Activated CD4-positive, alpha-beta T cell treated with anti-CD3 and anti-CD28 coated beads, Interleukin-2, amount 50 U/mL, for 16 hours (primary cell): ENCODE measurements at places on chromosomes 4 and X.
A peak's percentile ranks its signal among the peaks of the same experiment; 100 is the strongest.

- no peak for DNase-seq
These were observed 40.4 kb downstream of the UNC5C start for GRCh38 chr4:95508421-95508820.

DNA sequence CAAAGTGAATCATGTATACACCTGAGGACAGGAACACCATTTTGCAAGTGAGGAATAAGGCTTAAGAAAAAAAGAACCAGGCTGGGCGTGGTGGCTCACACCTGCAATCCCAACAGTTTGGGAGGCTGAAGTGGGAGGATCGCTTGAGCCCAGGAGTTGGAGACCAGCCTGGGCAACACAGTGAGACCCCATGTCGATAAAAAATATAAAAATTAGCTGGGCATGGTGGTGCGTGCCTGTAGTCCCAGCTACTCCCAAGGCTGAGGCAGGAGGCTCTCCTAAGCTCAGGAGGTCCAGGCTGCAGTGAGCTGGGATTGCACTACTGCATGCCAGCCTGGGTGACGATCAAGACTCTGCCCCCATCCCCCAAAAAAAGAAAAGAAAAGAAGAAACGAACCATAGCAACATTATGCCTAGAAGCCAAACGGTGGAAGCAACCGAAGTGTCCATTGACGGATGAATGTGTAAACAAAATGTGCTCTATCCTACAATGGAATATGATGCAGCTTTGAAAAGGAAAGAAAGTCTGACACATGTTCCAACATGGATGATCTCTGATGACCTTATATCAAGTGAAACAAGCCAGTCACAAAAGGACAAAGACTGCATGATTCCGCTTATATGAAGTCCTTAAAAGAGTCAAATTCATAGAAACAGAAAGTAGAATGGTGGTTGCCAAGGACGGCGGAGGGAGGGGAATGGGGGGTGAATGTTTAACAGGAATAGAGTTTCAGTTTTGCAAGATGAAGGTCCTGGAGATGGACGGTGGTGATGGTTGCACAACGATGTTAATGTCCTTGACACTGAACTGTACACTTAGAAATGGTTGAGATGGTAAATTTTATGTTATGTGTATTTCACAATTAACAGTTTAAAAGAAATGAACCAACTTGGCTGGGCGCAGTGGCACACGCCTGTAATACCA lies 8.6 kb upstream of the KIAA0232 start:
- DNase-seq: no peak

DNA sequence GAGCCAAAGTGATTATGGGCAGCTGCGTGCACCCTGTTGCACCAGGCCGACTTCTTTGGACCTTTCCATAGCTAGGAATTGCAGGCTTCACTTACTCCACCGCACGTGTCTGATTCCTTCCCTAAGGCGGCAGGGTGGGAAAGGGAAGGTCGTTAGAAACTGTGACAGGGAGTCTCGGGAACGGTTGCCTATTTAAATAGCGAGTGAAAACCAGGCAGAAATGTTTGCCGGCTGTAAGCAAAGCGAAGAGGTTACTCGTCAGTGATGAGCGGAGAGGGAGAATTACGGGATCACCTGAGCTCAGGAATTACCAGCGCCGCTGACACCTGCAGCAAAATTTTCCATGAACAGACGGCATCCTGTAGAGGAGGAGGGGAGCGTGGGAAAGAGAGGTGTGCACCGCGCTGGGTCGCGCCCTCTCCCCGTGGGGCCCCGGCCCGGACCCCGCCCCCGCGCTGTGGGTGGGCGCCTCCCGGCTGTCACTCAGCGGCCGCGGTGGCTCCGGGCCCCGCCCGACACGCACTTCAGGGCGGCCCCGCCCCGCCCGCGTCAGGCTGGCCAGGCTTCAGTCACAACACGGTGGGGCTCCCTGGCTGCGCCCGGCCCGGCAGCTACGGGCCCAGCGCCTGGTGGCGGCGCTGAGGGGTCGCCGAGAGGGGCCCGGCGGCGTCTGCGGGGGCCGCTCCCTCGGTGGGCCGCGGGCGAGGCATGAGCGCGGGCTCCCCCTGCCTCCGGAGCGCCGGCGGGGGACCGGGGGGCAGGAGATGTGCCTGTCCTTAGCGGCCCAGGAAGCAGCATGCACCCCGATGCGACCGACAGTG lies at the start of gene SNX25:
SNX25 (plus strand) TSS at position 568 of the 821 bp plus-strand sequence; CDS start at position 797, 229 bp downstream.
- DNase-seq: peak; percentile 91

DNA sequence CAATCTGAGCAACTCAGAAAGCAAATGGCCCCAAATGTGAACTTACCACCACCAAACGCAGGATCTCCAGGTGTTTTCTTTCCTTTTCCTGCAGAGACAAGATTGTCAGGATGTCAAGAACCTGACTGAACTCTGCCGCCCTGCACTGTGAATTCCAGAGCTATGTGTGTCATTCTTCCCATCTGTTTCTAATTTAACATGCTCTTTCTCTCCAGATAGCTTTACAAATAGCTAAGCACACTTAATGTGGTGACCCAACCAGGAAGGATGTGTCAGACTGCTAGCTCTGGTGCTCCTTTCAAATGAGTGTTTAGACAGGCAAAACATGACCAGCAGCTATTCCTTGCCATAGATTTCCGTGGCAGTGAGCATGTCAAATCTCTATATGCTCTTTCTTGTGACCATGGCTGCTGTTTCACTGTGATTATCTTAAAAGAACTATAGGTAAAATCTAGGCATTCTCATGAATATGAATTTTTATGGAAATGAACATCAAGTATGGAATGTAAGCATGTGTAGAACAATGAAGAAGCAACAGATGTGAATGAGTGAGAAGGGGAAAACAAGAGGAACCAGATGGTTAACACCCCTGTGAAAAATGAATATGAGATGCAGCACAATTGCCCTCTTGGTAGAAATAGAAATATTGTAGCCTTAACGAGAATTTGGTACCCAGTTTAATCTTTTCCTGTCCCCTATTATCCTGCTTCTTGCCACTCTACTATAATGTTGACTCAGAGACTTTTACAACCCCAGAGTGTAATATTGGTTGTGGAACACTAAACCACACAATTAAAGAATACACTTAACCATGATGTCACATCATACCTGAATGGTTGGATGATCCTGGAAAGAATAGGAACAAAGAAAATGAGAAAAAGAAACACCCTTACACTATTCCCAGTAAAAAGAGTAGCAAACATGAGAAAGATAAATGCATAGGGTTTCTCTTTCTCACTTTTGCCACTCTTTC lies 247.8 kb upstream of the DKK2 start:
- no peak for DNase-seq

- DNase-seq: no peak
These were observed 14.7 kb downstream of the TMEM165 start for GRCh38 chr4:55410431-55410830.

GRCh38 chr4:23040539-23040938 lies 347.8 kb downstream of the GBA3 start:
- no peak for DNase-seq

GRCh38 chr4:17490575-17491059 lies 21.3 kb downstream of the QDPR start:
- DNase-seq: no peak

DNA sequence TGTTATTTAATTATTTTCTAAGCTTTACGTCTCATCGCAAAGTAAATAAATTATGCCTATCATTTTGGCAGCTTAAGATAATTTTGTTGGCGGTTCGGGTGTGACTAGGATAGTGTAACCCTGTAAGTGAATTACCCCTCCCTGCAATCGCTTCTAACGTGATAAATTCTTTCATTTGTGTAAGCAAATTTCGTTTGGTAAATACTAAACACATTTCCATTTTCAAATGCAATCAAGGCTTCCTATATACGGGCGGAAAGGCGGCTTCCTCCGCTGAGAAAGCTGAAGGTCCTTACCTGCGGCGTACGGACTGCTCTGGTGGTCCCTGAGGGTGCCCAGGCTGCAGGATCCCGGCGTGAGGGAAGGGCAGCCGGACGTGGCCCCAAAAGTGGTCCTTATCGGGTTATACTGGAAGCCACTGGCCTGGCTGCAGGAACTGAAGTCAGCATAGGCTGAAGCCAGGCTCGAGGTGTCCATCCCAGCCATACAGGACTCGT lies 403 bp downstream of the PHOX2B start:
- DNase-seq: no peak

- peak; percentile 66 for DNase-seq
These were observed 24.0 kb downstream of the HAND2 start for GRCh38 chr4:173505924-173506518.

GRCh38 chrX:7146703-7147412 lies 654 bp upstream of the STS start:
- peak; percentile 33 for DNase-seq

DNA sequence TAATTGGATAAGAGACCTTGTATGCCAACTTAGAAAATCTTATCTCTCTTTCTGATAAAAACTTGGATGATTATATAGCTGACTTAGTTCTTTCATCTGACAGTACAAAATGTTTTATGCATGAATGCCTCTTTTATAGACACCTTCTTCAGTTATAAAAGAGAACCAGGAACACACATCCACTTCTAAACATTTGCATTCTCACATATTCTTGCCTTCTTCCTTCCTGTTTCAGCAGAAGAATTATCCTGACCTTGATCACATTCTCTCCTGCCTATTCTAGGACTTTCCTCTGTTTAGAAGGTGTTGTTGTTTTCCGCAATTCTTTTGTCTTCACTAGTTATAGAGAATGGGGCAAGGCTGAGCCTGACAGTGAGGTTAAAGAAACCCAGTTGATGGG lies 80.9 kb downstream of the LARP7 start:
- DNase-seq: no peak

DNA sequence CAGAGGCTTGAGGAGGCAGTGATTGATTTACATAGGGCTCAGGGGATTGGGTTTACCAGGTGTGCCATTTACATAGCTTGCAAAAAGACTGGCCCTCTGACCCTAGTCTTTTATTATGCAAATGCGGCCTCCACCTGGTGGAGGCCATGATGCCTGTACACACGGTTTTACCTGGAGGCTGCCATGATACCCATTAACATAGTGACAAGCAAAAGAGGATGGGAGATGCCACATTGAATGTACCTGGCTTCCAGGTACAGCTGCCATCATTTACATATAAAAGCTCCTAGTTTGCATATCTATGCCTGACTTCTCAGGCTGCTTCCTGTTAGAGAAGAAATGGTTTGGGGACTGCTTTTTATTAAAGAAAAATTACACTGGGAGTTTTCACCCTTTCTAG lies 72.0 kb downstream of the NEXMIF start:
- no peak for DNase-seq

DNA sequence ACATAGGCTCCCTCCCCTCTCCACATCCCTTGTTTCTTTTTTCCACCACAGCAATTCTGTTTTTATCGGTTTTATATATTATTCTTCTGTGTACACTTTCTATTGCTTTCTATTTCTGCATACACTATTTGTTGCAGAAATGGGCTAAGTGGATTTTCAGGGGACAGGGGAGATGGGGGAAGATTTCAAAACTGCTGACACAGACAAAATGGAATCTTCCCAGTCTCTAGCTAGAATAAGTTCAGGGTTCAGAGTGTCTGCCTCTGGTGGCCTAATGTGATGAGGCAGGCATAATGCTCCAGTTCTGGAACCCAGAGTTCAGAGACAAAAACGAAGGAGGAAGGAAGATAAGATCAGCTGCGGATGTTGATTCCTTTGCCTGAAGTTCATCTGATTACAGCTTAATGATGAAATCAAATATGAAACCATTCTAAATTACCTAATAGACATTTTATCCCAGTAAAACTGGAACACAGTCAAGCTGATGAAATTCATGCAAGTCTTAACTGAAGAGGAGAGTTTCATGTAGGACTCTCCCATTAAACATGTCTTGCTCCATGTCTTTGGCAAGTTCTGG lies 447.1 kb downstream of the AFF2 start:
- DNase-seq: no peak

- DNase-seq: no peak
These were observed 129.5 kb upstream of the PSAPL1 start for GRCh38 chr4:7564242-7564641.

GRCh38 chr4:22721204-22721603 lies 28.5 kb downstream of the GBA3 start:
- DNase-seq: no peak

DNA sequence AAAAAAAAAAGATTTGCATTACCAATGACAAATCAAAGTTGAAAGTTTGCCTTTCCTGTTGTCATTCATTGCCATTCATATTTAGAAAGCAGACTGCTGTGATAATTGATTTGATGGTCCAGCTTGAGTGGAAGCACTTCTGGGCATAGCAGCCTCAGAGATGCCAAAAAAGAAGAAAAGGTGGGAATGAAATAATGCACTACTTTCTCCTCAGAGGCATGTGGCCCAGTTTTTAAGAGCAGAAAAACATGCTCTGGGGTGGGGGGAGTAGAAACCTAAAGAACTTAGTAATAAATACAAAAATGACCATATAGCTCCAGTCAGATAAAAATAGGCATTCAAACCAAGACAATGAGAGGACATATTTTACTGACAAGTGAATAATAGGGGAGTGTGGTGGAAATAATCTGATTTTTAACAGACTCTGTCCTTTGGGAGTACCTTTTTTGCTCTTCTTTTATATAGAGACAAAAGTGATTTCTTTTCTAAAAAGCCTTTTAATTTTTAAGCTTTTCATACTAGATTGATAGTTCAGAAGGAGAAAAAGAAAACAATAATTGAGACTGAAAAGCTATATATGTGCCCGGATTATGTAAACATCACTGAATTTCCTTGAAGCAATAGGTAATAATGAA lies 599.1 kb downstream of the RPA4 start:
- no peak for DNase-seq

DNA sequence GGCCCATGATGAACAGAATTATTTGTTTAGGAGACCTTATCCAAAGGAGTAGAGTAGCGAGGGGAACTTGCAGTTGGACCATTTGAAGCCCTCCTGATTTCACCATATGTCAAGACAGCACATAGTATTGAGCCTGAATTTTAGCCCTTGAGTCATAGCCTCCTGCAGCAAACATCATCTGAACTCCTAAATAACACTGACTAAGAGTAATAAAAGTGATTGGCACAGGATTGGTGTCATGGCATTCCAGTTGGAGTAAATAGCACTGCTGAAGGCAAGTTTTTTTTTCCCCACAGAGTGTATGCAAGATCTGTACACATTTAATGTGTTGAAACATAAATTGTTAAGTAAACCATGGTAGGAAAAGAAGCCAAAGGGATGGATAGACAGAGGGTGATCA lies 89.0 kb downstream of the COMMD8 start:
- no peak for DNase-seq

DNA sequence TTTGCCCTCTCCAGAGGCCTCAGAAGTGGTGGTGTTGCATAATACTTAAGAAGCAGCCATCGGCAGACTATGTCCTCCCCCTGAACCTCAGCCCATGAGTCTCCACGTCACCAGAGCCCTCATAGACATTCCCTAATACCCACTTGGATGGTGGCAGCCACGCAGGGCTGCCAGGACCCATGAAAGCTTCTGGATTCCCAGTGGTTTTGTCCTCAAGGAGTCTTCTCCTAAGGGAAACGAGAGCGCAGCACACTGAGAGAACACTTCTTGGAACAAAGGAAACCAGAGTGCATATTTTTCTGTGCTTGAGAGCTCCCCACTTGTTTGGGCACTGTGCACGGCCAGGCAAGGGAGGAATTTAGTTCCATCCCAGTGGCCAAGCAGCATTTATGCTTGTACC lies 204.1 kb upstream of the DMD start:
- no peak for DNase-seq
